Bone marrow (tissue), 2 donors: ENCODE measurements at places on chromosomes 12 and 14.

DNA sequence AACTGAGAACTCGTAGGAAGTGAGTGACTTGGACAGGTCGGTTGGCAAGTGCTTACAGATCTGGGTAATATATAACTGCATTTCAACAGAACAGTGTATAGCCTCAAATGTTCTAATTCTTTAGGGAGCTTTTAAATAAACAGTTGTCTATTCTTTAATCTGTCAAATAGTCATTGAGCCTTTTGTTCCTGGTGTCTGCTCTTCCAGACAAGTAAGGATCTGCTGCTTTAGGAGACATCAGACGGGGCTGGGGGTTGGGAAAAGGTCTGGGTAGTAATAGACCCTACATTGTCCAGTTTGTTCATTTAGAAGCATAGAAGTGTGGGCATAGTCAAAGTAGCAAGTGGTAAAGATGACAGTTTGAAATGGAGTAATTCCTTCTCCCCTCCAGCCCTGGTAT is 2.0 kb downstream of the PTPN11 start:
- no peak for DNase-seq

GRCh38 chr12:108580531-108580930 is 17.4 kb downstream of the TMEM119 start:
- no peak for DNase-seq

GRCh38 chr14:35197015-35197414 is 74.7 kb downstream of the PRORP start:
- no peak for DNase-seq

GRCh38 chr14:79890527-79890926 is 320.8 kb downstream of the DIO2 start:
- no peak for DNase-seq

DNA sequence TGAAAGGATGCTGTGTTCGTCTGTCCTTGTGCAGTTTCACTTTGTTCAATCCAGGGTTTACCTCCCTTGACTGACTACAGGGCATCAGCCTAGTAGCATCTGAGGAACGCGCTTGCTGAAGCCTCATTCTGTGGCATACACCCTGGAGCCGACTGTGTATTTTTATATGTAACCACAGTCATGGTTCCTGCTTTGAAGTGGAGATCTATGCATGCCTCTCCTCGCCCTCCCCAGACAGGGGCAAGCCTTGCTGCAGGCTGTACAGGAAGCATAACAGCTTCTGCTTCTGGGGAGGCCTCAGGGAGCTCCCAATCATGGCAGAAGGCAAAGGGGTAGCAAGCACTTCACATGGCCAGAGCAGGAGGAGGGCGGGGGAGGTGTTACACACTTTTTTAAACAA is 262.1 kb downstream of the BCL11B start:
- no peak for DNase-seq
